Cardiac fibroblast (primary cell): ENCODE measurements at places on chromosomes 5 and 9.

DNA sequence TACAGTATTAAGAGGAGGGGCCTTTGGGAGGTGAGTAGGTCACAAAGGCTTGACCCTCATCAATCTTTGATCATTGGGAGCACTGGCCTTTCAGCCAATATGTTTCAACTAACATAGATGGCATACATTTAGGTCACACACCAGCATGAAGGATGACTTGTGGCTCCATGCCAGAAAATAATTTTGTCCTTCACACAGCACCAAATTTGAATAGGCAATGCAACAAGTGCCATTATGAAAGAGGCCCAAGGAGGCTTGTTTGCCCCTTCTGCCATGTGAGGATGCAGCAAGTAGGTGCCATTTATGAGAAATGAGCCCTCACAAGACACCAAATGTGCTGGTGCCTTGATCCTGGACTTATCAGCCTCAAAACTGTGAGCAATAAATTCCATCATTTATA, 81.1 kb downstream of the JAKMIP2 start:
- no peak for DNase-seq

- DNase-seq, result peak; percentile 45
These were observed 13.1 kb downstream of the ROPN1L start for GRCh38 chr5:10454591-10455276.

GRCh38 chr9:38682713-38683112, 37.2 kb downstream of the FAM240B start:
- DNase-seq, result peak; percentile 80

- DNase-seq, result no peak
These were observed 111.8 kb downstream of the WDR70 start for GRCh38 chr5:37490931-37491330.

DNA sequence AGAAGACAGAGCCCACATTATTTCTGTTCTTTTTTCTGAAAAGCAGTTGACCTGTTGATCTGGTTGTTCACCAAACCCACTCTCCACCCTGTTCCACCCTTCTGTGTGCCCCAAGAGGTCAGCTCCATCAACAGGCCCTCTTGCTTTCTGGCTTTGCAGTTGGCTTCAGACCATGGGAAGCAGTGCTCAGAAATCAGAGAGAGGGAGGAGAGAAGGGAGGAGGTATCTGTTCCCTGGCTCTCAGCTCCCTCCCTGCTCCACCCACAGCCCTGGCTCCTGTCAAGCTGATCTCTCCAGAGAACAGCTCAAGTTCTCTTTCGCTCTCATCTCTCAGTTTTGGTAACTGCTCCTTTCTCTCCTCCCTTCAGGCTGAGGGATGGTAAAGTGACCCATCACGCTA, 144.2 kb upstream of the RAI14 start:
- peak; percentile 79 for DNase-seq

- no peak for DNase-seq
These were observed 57.5 kb downstream of the CEMIP2 start for GRCh38 chr9:71710856-71711255.

DNA sequence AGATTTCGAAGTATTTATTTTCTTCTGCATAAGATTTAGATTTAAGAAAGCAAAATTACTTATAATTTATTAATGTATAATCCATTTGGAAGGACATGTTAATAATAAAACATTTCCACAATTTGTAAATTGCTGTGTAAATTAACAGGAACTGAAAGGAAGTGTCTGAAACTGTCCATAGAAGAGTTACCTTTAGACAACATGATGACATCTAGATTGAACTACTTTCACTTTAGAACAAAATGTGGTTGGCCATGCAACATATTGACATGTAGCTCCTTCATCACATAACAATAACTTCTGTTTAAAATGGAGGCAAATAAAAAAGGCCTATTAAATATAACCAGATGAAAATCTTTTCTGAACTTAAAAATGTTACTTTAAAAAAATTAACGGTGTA, 1849.5 kb upstream of the ACO1 start:
- DNase-seq, result no peak

DNA sequence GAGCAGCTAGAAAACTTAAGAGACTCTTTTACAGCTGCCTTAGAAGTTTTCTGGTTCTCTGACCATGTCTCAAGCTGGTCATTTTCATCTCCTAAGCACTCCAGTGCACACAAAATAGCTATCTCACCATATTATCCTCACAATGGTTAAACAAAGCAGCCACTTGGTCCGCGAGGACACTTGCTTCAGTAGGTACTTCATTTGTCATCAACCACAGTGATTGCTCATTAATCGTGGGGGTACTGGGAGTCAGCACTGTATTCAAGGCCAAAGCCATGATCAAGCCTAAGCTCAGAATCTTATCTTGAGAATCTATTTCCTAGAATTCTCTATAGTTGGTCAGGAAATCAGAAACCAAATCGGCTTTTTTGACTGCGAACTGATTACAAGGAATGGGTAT, 2.9 kb downstream of the ARL14EPL start:
- no peak for DNase-seq
